Osteocyte (in vitro differentiated cells): ENCODE measurements at places on chromosomes 11 and 22.

- DNase-seq = no peak
Measured at GRCh38 chr11:57357856-57358255, 19.7 kb downstream of the P2RX3 start.

DNA sequence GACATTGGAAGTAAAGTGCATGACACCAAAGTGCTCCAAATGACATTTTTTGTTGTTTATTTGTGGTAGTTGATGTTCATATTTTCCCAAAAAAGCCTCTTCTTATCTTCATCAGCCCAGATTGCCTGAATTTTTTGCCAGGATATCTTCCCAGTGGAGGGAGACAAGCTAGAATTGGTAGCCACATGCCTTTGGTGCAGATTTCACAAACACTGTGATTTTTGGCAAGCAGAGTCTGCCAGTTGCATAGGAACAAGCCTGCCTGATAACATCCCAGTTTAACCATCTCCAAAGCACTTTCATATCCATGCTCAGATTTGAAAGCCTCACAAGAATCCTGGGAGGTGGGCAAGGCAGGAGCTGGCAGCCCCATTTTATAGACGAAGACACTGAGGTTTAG, 102.3 kb upstream of the SYT13 start:
- DNase-seq = no peak

DNA sequence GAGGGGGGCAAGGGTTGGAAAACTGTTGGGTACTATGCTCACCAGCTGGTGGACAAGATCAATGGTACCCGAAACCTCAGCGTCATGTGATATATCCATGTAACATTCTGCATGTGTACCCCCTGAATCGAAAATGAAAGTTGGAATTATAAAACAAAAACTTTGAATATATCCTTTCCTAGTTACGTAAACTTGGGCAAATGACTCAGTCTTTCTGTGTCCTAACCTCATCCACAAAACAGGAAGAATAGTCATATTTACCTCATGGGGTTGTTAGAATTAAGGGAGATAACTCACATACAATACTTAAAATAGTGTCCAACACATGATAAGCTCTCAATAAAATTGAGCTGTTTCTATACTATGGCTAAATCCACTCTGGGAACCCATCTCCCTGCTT, 620.1 kb upstream of the KIRREL3 start:
- DNase-seq = no peak

DNA sequence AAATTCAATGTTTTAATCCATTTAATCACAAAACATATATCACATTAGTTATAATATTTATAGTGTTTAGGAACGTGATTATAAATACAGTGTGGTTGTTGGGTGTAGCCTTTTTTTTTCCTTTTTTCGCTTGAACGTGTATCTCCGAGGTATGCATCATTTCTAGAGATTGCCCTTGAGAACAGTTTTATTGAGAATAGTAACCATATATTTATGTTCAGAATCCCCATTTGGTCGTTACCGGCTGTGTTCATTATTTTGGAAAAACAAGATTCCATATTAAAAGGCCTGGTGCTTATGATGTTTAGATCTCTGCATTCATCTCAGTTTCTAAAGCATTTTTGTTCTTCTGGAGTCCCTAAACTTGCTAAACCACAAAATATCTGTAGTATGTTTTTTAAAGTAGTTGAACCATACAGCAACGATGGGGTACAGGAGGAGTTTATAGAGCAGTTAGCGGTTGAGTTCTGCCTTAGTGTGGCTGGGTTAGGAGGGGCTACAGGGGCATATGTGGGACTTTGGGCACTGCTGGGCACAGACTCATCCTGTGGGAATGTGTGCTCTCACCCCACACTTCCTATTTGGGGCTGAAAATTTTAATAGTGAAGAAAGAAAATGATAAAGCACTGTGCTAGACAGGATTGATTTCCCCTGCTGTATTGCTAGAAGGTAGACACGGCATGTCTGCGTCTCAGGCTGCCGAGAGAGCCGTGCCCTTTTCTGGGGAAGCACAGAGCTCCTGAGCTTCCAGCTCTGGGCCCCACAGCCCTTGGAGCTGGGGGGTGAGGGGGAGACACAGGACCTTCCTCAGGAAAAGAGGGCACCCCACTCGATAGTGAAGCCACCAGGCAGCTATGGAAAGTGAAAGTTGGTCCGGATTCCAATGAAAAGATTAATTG, 81.5 kb upstream of the PPARA start:
- no peak for DNase-seq

DNA sequence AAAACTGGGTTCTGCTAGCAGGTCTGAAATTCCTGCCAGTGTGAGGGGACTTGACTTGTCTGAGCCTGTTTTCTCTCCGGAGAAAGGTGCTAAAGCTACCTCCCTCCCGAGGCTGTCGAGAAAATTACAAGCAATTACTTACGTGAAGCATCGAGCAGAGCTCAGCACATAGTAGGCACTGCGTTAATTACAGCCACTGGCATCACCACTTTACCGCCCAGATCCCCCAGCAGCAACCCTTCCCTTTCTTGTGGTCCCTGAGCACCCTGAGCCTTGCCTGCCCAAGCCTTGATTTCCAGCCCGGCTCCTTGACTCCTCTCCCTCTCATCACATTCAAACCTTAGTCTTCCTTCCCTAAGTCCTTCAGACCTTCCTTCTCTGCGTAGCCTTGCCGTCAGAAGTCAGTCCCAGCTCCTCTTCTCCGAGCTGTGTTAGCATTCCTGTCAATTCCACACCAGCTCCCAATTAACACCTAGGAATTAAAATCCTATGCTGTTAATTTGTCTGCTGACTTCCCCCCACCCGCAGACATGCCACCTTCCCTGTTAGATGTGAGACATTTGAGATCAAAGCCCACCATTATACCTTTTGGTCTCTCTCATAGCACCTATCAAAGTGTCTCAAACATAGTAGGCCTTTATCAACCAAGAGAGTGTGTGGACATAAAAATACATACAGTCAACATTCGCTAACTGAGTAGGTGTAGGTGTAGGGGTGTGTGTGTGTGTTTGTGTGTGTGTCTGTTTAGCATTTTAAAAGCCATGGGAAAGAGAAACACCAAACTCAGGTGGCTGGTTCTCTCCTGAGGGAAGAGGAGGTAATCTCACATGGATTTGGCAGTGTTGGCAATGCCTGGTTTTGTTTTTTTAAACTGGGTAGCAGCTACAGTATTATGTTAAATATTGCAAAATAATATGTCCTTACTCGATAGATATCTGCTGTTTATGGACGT, 2.8 kb upstream of the KCNJ5 start:
- no peak for DNase-seq
